ENCODE measurements at places on chromosomes 4 and X. TPM values are rescaled to one million over a fixed set of nuclear protein-coding genes. Genes with fewer than 3 reads are reported as not detected.

Gene MAGEE2
- total RNA-seq, result not detected

Gene ZAR1
- total RNA-seq, result not detected

DNA sequence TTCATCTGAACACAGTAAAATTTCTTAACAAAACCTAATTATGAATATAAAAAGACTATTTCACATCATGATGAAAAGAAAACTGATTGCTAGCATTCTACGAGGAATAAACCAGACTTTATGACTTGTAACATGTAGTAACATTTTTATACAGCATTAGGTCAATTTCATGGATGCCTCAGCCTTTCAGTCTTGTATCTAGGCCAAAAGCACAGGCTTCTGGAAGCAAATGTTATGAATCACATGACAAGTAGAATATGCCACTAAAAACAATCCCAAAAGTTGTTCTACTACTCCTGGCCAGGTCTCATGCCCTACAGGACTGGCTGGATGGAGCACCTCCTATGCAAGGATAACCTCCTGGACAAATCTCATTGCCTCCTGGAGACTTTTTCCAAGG lies 101.2 kb downstream of the ARHGAP6 start:
- no peak for DNase-seq

DNA sequence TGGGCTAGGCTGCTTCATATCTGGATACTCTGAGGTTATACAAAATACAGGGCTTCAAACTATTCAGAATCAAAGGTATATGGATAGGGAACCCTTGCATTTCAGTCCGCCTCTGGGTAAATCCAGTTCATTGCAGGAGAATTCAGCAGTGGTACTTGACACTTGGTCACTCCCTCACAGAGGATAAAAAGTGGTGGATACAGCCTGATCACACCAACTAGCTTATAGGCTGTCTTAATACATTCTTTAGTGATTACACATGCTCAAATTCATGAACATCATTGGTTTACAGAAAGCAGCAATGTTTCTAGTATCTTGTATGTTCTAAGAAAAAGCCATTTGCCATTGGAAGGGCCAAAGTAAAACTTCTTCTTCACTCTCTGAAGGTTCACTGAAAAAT lies 104.8 kb upstream of the PDE5A start:
- no peak for DNase-seq
